ENCODE measurements at places on chromosomes 1 and 21.
A peak's percentile ranks its signal among the peaks of the same experiment; 100 is the strongest.

DNA sequence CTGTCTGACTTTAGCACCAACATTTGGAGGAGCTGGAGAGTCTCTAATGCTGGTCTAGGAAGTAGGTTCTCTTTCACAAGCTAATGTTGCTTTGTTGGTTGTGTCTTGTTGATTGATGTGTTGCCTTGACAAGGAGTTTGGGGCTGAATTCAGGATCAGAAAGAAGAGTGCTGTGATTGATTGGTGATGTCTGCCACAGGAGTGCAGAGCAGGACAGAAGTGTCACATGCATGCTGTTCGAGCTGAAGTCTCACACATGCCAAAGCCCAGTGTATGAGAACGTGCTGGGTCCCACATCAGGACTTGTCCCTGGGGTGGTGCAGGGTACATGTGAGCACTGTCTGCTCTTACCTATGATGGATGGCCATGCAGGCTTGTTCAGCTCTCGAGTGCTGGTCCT is 694.4 kb downstream of the MATN1 start:
- no peak for DNase-seq

GRCh38 chr1:31628931-31629556 is 11.6 kb downstream of the HCRTR1 start:
- no peak for DNase-seq

- no peak for DNase-seq
Measured at GRCh38 chr1:32714277-32714676, 11.7 kb upstream of the SYNC start.

DNA sequence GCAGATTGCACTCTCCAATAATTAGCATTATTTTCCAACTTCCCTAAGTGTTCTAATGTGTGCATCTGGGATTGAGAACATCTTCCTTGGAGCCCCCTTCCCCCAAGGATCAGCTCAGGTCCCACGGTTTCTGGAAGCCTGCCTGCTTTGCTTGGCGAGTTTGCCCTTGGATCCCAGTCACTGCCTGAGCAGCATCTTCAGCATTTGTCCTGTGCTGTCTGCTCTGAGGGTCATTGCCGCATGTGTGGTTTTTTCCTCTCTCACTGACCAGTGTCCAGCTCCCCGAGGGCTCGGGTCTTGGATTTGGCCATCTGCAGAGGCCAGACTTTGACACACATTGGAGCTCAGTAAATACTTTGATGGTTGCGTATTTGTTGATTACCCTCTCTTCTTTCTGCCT is 18.1 kb downstream of the VANGL2 start:
- DNase-seq, result no peak

- no peak for DNase-seq
Measured at GRCh38 chr1:61174060-61174795, 91.9 kb downstream of the NFIA start.

GRCh38 chr1:15430787-15431570 is 7.3 kb upstream of the CTRC start:
- DNase-seq, result peak; percentile 67
